Right renal cortex interstitium (tissue), 3 donors: ENCODE measurements at places on chromosomes 7 and 10.

DNA sequence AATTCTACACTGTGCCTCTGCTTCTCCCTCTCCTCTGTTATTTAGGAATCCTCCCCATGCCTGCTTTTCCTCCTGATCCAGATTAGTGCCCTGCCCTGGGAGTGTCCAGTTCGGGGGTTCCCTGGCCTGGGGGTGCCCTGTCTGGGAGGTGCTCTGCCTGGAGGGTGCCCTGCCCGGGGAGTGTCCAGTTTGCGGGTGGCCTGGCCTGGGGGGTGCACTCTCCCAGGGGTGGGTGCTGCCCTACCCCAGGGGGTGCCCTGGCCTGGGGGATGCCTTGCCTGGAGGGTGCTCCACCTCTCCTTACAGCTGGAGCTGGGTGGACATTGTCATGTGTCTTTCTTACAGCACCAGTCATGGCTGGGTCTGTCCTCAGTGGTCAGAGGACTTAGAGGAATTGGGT is 20.2 kb downstream of the RAMP3 start:
- DNase-seq = no peak

DNA sequence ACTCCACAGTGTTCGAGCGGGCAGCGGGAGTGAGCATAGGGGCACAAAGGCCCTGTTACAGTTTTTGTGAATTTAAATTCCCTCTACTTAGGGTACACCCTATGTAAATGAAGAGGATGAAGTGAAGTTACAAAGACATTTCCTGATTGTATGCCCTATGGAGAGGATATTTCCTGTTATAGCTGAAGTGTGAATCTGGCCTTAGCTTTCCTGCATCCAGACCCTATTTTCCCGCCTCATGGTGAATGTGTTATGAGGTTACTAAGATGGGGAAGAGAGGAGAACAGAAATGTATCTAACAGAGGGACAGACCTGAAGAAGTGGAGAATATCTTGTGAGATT is 37.8 kb upstream of the COMMD3 start:
- DNase-seq = no peak

DNA sequence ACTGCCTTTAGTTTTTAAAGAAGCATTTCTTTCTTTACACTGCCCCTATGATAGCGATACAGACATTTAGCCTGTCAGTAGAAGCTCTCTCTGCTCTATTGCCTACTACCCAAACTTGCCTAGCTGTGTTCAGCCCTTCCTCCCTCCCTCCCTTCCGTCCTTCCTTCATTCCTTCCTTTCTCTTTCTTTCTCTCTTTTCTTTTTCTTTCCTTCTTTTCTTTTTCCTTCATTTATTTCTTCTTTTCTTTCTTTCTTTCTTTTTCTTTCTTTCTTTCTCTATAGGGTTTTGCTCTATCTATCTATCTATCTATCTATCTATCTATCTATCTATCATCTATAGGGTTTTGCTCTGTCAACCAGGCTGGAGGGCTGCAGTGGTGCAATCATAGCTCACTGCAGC is 7.1 kb upstream of the ZNF212 start:
- no peak for DNase-seq

GRCh38 chr10:46233181-46233580 is 53.6 kb upstream of the ANTXRL start:
- DNase-seq = no peak

- DNase-seq = no peak
Observed at GRCh38 chr7:67401492-67401891, 404.9 kb downstream of the TYW1 start.

DNA sequence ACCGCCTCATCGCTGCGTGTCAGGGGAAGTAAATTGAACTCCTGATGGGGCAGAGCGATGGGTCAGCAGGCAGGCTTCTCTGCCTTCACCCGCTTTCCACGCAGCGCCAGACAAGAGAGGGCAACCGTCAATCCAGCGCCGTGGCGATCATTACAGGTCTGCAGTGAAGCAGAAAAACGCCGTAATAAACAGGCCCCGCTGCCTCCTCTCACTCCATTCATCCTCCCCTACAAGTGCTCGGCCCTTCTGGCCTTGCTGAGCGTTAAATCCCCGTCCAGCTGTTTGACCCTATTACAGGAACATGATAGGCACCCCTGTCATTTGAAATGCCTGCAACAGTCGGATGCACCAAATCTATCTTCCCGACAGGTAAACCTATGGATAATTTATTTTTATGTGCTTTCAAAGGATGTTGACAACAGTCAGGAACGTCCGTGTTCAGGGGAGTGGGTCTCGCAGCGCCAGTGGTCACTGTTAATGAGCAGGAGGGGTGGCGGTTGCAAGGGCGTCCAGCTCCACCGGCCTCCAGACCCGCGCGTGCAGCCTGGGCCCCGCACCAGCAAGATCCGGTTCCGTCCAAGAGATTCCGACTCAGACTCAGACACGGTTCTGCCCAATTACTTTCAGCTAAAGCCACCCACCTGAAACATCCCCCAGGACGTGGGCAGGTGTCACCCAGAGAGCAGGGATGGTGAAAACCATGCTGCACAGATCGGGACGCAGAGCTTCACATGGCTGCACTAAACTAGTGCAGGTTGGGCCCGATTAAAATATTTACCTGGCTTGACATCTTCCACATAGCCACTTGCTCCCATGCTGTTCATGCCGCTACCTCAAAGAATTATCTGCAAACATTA is 508.0 kb upstream of the MGMT start:
- DNase-seq = no peak

DNA sequence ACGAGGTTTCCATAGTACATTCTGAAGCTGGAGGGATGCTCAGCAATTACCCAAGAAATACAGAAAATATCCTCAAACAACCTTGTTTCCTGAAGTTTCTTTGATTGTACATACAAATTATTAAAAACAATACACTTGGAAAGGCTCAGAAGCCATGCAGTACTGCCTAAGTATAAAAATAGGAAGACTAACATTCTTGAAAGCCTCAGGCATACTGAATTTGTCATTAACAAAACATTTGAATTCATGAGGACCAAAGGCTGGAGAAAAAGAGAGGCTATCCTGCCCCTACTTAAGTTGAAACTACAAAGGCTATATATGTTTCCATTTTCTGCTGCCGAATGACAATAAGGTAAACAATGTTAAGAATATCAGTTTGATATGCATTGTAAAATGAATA is 54.3 kb upstream of the SGCE start:
- no peak for DNase-seq

DNA sequence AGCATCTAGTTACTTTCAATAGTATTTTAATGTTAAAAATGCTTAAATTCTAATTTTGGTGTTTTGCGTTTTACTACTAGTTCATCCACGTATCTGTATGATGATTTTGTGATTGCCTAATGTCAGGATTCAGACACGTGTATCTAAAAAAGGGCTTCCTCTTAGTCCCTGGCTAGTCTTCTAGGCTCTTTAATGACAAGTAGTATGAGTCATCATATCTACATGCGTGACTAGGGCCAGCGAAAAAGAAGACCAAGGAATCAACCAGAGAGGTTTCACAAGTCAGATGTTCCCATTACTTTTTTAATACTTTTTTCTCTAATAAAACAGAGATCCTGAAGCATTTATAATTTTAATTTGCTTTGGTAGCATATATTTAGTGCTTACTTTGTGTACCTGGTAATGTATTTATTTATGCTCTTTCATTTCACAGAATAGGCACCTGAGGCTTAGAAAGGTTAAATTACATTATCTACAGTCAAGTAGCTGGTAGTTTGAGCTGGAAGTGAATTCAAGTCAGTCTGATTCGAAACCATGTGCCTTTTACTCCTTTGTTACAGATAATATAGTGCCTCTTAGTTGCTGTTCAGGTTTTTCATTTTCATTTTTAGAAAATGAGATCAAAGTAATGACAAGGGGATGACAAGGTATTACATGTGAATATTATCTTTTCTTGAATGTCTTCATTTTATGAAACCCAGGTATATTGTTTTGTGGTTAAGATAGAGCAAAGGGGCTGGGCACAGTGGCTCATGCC is 140.3 kb downstream of the FOXP2 start:
- DNase-seq = no peak

DNA sequence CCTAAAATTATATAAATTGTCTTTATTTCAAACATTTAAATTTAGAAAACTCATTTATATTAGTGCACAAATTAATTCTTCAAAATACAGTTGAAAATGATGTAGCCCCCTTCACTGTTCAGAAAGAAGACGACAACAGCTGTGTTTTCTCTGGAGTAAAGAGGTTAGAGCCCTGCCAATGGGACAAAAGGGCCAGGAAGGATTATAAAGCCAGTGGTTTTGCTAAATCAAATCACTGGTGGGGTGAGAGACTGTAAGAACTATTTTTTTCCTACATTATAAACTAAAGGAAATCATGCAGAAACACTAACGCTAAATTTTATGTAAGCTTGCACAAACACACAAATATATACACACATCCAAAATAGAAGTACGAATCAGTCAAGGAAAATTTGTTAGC is 386.6 kb downstream of the PARD3 start:
- DNase-seq = no peak

DNA sequence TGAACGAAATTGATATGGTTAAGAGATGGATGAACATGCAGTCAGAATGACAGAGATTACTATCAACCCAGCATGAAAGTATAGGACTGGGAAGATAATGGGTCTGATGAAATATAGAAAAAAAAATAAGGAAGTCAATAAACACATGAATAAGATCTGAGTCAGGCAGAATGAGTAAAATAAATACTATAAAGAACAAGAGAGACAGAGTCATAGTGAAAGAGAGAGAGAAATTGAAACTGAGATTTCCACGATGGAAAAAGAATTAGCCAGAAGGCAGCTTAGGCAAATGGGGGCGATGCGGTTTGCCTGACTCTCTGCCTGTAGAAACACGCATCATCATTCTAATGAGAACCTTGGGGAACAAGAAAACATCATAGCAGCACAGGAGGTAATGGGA is 26.6 kb downstream of the SEMA3D start:
- no peak for DNase-seq

DNA sequence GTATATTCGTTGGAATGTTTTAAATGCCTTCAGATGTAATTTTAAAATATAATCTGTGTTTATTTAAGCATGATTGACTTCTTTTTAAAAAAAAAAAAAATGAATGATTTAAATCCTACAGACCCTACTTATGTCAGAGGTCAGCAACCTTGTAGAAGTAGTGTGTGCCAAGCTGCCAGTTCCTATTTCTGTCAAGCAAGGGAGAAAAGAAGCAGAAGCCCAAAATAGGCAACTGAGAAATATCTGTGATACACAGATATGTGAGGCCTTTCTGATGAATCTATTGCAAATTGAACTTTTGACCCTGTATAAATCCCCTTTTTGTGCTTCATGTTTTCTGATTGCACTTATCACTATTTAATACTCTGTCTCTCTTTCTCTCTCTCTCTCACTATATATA is 199.5 kb downstream of the LRRN3 start:
- DNase-seq = no peak

DNA sequence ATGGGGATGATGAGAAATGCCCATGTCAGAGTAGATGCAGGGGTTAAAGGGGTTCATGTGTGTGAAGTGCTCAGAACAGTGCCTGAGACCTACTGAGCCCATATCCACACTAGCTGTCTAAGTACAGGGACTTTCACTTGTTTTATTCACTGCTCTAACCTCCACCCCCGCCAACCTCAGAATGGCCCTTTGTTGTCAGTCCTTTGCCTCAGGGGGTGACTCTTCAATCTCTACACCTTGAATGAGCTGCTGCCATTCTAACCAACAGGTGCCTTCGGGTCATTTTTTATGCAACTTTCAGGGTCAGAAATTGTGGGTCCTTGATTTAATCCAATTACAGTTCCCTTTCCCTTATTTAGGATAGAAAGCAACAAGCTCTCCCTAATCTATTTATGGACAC is 26.2 kb downstream of the VSTM4 start:
- DNase-seq = no peak

DNA sequence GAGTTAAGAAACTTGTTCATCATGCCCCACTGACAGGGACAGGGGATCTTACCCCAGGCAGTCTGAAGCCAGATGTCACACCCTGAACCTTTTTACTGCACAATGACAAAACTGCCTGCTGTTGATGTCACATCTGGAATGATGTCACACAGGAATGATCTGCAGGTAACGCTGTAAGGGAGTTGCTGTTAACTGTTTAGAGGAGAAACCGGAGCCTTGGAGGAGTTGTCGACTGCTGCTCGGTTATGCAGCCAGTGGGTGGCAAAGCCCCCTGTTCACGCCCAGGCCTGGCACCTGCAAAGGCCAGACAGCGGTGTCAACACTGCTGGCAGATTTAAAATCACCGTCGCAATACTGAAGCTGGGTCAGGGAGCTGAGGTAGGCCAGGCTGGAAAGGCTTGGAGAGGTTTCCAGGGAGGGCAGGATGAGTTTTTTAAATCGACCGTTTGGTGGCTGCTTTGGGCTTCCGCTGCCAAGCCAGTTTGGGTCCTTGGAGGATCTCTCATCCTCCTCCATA is 10.0 kb upstream of the SLIT1 start:
- DNase-seq = no peak

- no peak for DNase-seq
Observed at GRCh38 chr10:126373972-126374371, 14.3 kb downstream of the ADAM12 start.

- no peak for DNase-seq
Observed at GRCh38 chr7:42025635-42026375, 211.2 kb downstream of the GLI3 start.

DNA sequence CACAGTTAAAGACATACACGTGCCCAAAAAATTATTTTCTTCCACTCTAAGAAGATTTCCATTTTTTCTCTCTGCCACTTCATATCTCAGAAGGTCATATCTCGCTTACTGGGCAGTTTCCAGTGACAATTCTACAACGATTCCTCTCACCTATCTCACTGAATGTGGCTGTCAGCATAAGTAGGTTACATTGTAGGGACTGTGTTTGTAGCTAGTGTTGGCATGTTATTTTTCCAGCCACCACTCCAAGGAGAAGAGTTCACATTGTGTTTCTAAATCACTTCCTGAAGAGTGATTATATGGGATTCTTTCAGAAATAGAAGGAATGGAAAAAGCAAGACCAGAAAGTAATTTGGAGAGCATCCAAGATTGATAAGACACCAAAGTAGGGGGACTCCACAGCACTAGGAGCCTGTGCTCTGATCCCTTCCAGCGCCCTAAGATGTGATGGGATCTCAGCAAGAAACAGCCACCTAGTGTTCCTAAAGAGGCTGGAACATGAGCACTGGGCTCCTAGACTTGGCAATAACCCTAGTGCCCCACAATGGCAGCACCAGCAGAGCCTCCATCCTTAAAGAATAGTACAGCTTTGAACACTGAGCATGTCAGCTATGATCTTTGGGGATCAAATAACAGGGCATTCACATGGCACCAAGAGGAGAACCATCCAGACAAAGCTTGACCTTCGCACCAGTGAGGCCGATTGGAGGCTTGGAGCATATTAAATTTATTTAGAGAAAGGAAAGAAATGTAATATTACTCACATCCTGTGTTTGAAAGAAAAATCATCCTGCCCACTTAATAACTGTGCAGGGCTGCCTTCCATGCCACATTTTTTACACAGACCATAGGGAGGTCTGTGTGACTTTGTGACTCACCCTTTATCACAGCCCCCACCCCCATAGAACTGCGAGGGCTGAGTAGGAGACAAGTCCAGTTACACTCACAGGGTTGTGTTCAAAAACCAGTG is 51.8 kb downstream of the CAV1 start:
- DNase-seq = no peak
